ENCODE measurements at places on chromosomes 2 and 18.

DNA sequence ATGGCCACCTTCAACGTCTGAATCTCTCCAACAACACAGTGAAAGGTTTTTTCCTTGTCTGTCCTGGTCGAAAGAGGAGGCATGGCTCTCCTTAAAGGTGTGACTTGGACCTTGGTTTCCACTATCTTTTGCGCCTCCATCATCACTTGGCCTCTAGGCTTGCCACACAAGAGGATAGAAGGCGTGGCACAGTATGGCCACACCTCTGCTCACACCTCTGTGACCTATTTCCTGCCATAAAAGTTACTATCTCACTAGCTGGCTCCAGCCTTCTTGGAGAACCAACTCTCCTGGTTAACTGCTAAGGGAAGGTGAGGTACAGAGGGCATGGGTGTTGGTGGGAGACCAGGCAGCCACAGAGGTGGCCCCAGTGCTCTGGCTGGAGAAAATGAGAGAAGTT lies 165.9 kb downstream of the UXS1 start:
- DNase-seq: no peak

DNA sequence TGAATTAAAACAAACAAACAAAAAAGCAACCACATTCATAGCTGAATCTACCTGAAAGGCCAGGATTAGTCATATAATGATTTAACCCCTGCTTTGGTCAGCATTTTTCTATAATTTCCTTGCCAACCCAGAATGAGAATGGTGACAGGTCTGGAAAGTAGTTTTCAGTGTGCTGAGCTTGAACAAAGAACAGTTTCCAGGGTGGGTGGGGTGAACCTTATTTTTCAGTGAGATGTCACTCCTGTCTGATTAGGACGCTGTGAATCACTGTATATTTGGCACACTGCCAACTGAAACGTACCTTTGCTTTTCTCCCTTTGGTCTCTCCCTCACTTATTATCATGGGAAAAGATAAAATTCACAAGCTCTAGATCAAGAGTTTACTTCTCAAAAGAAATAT lies 35.0 kb upstream of the DSC1 start:
- no peak for DNase-seq

- no peak for DNase-seq
Measured at GRCh38 chr2:32865399-32866068, 81.2 kb upstream of the LTBP1 start.

DNA sequence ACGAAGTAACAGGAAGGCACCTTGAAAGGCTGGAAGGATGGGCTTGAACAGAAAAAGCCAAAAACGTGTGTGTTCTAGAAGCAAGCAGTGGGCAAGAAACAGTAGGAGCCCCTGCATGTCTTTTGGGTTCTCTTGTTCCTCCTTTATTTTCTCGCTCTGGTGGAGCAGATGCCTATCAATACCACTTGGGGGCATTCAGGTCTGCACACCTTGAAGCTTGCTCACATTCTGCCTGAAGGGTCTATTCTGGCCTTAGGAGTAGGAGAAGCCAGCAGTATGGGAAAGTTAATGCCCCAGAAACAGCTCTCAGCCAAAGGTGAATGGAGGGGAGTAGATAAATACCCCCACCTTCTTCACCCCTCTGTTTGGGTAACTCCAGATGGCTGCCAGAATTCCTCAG lies 204.5 kb downstream of the TXNL1 start:
- DNase-seq: no peak

- DNase-seq: no peak
Measured at GRCh38 chr2:182372661-182373060, 54.2 kb downstream of the PDE1A start.

- DNase-seq: no peak
Measured at GRCh38 chr18:2855560-2856350, 8.9 kb downstream of the EMILIN2 start.

- DNase-seq: no peak
Measured at GRCh38 chr2:1986166-1986565, 241.9 kb upstream of the PXDN start.

- no peak for DNase-seq
Measured at GRCh38 chr2:207227062-207227748, 61.5 kb upstream of the KLF7 start.

DNA sequence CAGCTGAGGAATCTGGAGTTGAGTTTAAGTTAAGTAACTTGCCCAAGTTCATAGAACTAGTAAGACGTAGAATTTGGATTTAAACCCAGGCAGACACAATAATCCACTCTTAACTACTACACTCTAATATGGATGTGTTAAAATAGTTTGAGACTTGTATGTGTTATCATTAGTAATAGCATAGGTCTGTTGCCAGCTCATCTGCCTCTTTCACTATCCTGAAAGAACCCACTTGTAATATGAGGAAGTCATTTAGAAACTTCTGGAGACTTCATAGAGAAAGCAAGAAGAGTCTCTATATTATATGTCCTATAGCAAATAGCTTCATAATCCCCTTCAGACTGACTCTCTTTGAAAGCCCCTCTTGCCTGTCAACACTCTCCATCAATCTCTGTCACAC lies 43.0 kb upstream of the ACADL start:
- DNase-seq: no peak

- peak; percentile 63 for DNase-seq
Measured at GRCh38 chr2:71878626-71879508, 268.8 kb downstream of the CYP26B1 start.

- no peak for DNase-seq
Measured at GRCh38 chr18:2967357-2967756, 45.6 kb downstream of the LPIN2 start.

GRCh38 chr2:170717599-170717963 lies 2.4 kb downstream of the SP5 start:
- no peak for DNase-seq

GRCh38 chr18:64380117-64380516 lies 231.2 kb upstream of the LINC00305 start:
- DNase-seq: no peak

GRCh38 chr18:56157541-56157940 lies 480.9 kb downstream of the TXNL1 start:
- no peak for DNase-seq

DNA sequence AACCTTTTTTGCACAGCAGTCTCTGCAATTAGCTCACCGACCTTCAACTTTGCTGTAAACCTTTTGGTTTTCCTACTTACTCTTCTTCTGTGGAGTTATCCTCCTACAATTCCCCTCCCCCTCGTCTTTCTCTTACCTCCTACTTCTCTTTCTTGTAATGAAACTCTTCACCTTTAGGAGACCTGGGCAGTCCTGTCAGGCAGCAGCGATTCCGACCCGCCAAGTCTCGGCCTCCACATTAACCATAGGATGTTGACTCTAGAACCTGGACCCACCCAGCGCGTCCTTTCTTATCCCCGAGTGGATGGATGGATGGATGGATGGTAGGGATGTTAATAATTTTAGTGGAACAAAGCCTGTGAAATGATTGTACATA lies 8.3 kb downstream of the TBR1 start:
- no peak for DNase-seq

- DNase-seq: no peak
Measured at GRCh38 chr2:88263861-88264260, 93.7 kb downstream of the THNSL2 start.

- no peak for DNase-seq
Measured at GRCh38 chr18:52499016-52499415, 159.0 kb downstream of the DCC start.

DNA sequence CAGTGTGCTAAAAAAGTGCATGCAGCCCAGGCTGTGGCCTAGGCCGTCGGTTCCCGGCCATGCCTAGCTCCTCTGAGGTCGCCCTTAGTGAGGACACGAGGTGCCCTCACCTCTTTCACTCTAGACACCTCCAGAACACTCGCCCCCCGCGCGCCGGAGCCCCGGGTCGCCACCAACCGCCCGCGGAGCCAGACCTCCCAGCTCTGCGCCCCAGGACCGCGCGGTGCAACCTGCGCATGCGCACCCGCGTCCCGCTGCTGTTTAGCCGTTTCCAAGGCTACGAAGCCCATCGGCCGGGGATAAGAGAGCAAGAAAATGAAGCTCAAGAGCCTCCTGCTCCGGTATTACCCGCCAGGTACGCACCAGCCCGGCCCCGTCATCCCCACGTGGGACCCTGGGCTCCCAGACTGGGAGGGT lies at the start of gene DAW1:
Gene DAW1, plus strand, starts transcription at position 257 of the 417 bp plus-strand sequence. Its CDS starts 59 bp downstream, at position 316.
- no peak for DNase-seq

GRCh38 chr2:75065402-75066008 lies 107.1 kb downstream of the POLE4 start:
- no peak for DNase-seq

DNA sequence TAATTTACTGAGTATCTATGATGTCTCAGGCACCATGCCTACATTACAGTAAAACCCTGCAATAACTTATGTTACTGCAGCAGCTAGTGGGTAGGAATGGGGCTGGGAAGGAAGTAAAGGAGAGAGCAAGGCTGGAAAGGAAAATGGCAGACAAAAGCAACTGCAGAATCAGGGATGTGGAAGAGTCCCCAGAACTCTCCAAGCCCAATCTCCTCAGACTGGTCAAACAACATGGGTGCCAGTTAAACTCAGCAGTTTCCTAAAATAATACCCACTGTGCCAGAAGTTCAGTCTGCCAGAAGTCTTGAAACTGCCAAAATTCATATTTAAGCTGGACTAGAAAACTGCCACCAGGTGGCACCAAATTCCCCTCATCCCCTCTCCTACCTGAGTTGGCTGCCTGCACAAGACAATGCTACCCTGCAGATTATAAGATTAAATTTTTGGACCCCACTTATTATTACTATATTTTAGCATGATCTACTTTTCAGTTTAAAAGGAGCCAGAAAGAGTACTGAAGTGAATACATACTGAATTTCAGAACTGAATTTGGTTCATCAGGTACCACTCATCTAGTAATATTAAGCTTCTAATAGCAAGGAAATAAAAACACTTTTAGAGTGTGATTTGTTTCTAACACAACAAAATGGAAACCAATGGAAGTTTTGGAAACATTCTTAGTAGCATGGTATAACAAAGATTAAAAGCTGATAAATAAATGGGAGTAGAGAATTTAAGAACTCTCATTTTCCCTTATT lies 86.8 kb upstream of the DNER start:
- DNase-seq: peak; percentile 11

- DNase-seq: no peak
Measured at GRCh38 chr18:24267878-24268277, 129.0 kb downstream of the CABYR start.

DNA sequence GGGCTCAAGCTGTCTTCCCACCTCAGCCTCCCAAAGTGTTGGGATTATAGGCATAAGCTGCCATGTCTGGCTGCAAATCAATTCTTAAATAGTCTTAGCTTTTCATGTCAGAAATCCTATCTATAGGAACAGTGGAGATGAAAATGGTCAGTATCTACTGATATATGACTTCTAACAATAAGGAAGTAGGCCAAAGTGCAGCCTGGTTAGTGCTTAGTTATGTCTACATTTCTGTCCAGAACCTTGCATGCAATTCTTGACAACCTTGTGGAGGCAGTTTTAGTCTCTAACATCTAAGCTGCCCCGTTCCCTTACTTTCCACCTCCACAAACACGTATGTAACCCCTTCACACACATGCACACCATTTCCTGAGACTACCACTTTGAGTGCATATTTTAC lies 169.2 kb upstream of the SPATS2L start:
- DNase-seq: no peak

DNA sequence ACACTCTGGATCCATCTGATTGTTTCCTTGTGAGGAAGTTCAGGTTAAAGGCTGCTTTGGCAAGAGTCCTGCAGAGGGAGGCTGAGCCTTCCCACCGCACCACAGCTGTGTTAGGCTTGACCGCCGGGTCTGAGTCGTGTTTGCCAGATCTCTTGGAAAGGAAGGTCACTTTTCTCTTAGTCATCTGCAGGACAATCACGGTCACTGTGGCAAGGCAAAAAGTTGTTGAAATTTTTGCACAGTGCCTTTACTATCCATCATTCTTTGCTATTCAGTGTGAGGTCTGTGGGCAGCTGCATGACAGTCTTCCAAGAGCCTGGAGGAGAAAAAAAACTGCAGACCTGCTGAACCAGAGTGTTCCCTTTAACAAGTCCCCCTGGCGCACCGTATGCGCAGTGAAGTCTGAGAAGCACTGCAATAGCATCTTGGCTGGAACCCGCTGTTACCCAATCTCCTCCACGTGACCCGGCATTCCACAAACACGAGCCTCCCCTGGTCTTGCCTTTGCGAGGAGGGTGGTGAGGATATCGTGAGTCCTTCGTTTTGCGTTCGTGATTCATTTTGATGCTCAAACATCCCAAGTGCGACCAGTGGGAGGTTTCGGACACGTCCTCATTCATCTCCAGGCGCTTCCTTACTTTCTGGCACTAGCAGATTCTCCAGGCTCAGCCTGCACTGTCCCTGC lies 23.0 kb downstream of the BIN1 start:
- no peak for DNase-seq

GRCh38 chr2:63845866-63846265 lies 4.2 kb downstream of the UGP2 start:
- DNase-seq: no peak

DNA sequence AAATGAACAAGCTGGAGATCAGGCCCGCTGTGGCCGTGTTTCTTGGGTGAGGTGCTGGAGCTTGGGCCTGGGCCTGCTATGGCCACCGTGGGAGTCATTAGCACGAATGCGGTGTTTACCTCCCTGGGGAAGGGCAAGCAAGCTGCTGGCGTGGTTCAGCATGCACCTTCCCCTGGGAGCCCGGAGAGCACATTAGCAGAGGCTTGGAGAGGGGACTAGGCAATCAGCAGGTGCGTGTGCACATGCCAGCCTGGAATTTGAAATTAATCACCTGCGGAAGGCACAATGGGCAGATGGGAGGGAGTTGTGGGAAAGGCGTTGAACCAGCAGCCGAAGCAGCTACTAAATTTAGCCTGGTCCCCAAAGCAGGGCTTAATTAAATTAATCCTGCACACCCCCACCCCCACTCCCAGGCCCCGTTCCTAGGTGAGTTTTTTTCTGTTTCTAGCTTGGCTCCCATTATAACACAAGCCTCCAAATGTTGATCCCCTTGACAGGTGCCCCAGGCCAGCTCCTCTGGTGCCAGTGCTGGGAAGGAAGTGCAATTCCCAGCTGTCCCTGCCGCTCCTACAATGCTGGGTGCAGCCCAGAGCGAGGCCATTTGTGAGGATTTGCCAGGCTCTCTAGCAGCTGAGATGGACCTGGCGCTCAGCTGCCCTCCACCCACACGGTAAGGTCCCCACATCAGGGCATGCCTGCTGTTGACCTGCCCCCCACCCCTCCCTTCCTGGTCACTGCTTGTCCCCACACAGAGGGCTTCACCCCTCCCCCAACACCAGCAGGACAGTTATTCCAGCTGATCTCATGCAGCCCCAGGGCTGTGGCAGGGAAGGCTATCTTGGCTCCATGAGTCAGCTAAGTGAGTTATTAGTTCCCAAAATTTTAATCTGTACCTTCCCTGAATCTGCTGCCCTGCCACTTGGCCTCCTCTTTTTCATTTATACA lies 115.0 kb downstream of the ZBTB7C start:
- peak; percentile 99 for DNase-seq

- no peak for DNase-seq
Measured at GRCh38 chr2:118645876-118646275, 201.6 kb downstream of the EN1 start.

Measured in NCI-H146 (cell line).